H1 (cell line): ENCODE measurements at places on chromosomes 12 and 14. TPM values are rescaled to one million over a fixed set of nuclear protein-coding genes. Genes with fewer than 3 reads are reported as not detected.

DNA sequence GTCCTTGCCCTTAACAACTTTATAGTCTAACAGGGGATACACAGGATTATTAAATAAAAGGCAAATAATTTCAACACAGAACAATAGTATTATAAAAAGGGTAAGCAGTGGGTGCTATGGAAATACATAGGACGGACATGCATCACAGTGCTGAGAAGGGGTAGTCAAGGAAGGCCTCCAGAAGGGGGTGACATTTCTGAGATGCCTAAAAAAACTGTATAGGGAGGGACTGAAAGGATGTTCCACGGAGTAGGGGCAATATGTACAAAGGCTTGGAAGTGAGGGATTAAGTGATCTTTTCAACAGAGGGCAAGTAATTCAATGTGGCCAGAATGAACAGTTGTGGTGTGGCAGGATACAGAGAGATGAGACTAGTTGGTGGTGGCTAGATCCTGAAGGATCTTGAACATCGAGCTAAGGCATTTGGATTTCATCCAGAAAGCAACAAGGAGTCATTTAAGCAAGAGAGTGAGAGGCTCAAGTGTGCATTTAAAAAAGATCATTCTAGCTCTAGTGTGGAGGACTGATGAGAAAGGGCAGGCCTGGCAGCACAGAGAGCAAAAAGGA is 8.9 kb upstream of the ATP5MC2 start:
- DNase-seq: no peak

Gene ITPR2
- total RNA-seq: 48.3 and 48.4 TPM in 2 replicates

GRCh38 chr14:21822109-21822508 is 148.5 kb upstream of the OR4E1 start:
- no peak for DNase-seq

- no peak for DNase-seq
These were observed 45.9 kb downstream of the GPR137C start for GRCh38 chr14:52598568-52598967.

DNA sequence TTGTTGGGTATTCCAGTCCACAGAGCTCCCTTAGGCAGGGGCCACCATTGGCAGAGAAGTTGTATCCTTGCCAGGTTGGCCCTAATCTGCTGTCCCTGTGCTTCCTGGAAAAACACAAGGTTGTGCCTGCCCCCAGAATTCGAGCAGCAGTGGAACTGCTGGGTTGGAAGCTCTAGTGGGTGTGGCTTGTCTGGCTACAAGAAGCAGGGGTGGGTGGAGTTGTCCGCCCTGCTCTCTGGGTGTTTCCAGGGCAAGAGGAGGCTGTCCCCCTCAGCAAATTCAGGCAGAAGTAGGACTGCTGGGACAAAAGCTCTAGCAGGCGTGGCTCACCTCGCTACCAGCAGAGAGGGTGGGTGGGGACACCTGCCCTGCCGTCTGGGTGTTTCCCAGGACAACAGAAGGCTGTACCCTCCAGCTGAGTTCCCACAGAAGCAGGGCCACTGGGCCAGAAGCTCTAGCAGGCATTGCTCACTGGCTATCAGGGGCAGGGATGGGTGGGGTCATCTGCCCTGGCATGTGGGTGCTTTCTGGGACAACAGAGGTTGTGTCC is 72.8 kb upstream of the NPAS3 start:
- DNase-seq: no peak
